ENCODE measurements at places on chromosomes 6 and 20. TPM values are rescaled to one million over a fixed set of nuclear protein-coding genes. Genes with fewer than 3 reads are reported as not detected.
A peak's percentile ranks its signal among the peaks of the same experiment; 100 is the strongest.

OPN5 gene
- total RNA-seq, result not detected

ITPA gene
- total RNA-seq, result 48.5 TPM

LY86 gene
- not detected for total RNA-seq

CD109 gene
- 20.7 TPM for total RNA-seq

SLC2A10 gene
- total RNA-seq, result 13.2 TPM

CLPSL2 gene
- not detected for total RNA-seq

SIRPD gene
- not detected for total RNA-seq

DNA sequence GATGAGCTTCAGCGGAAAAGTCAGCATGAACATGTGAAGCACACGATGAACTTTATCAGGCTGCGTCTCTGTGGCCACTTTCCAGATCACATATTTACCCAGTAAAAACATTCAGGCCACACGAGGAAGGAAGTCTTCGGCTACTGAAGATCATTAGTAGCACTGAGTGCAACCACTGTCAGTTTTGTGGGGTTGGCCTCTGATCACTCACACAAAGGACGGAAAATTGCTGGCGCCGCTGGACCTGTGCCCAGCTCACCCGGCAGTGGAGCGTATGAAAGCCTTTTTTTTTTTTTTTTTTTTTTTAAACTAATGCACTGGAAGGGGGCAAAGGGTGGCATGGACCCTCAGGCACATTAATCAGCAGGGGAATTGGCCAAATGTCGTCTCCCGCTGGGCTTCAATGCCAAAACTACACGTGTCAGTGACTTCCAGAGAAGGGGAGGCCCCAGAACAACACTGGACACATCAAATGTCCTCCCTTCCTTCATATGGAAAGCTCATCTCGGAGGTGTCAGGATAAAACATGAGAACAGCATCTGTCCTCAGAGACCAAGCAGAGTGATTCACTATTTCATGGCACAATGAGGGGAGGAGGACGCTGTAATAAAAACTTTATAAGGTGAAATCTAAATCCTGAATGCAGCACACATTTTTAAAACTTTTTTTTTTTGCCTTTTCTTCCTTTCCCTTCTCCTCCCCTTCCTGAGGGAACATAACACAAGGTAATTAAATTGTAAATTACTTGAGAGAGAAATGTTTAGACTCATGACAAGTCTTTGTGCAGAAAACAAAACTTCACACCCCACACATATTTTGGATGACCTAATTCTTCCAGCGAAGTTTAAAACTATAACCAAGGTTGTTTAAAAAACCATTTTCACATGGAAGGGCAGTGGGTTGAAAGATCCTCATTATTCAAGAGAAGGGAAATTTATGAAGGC is 223.4 kb downstream of the FOXC1 start:
- DNase-seq, result no peak

GRCh38 chr6:36069573-36069972 is 42.0 kb downstream of the MAPK14 start:
- DNase-seq, result no peak

- no peak for DNase-seq
These were observed 63.7 kb downstream of the PRR18 start for GRCh38 chr6:166244353-166245045.

DNA sequence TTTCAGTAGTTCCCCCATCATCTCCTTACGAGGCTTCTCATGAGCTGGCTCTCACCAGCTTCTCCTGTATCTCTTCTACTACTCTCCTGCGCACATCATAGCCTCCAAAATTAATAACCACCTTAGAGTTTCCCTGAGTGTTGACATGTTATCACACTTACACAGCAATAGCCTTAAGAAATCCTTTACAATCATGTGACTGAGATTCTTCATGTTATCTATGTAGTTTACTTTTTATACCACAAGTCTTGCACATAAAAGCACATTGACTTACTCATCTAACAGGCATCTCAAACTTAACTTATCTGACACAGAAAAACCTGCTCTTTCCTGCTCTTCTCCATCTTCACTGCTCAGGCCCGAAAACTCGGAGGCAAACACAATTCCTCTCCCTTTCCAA is 103.7 kb upstream of the TAB2 start:
- DNase-seq, result no peak

- DNase-seq, result no peak
These were observed 126.4 kb downstream of the CCDC170 start for GRCh38 chr6:151620179-151620578.

- peak; percentile 49 for DNase-seq
These were observed 417 bp downstream of the VAPB start for GRCh38 chr20:58389324-58389967.

DNA sequence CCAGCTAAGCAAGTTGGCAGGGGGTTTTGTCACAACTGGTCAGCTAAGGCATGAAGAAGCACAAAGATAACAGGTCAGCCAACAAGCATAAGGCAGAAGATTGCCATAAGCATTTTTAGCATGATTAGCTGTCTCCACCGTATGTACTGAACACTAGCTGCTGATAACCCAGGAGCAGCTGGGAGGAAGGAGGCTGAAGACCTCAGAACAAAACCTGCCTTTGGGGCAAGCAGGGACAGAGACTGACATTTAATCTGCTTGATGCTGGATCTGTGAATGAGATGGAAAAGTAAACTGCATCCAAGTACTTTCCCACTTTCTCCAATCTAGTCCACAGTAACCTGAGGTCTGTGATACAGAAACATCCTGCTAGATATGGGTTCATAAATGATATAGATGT is 353.0 kb upstream of the MAP3K7 start:
- DNase-seq, result no peak

GRCh38 chr20:2144850-2145249 is 43.2 kb downstream of the STK35 start:
- no peak for DNase-seq

GRCh38 chr6:169626649-169627048 is 75.2 kb downstream of the WDR27 start:
- DNase-seq, result no peak

GRCh38 chr20:38973645-38974044 is 11.5 kb downstream of the DHX35 start:
- DNase-seq, result no peak

DNA sequence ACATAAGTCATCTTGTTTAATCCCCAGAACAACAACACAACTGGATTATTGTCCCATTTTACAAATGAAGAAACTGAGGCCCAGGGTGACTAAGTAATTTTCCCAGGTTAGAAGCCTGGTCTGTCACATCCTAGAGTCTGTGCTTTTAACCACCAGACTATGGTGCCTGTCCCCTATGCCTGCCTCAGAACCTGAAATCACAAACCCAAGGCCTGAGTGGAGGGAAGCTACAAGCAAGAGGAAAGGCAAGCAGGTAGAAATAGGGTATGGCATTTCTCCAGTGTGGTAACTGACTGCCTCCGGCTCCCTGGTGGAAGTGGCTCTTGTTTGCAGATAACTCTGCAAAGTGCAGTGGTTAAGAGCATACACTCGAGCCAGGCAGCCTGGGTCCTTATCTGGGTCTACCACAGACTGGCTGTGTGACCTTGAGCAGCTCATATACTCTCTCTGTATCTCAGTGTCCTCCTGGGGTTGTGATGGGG is 2.5 kb downstream of the TMEM63B start:
- no peak for DNase-seq

DNA sequence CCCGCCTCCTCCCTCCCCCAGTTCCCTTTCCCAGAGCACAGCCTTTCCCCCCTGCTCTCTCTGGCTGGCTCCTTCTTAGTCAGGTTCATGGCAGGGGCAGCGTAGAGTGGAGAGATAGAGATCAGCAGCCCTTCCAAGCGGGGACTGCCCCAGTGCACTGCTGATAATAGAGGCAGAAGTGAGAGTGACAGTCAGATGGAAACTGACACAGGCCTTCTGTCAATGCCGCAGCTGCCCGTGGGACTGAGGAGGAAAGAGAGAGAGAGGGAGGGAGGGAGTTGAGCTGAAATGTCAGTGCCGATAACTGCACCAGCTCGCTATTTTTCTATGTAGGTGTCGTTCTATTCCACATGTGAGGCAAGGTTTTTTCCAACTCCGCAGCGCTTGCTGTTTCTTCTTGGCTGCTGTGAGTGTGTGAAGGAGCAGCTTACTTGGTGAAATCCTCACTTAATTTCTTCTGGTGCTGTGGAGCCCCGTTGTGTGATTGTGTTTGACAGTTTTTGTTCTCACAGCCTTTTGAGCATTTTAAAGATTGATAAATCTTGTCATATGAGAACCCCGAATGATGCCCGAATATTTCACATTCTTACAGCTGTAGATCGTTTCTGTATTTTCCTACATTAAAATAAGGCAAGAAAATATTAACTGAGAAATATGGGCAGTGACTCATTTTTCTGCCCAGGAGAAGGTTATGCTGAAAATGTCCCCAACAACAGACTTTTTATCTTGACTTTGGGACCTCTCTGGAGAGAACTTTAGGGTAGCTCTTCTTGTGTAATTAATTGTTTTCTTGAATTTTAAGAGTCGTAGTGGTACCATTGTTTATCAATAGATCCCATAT is 386.4 kb upstream of the MMS22L start:
- DNase-seq, result no peak

DNA sequence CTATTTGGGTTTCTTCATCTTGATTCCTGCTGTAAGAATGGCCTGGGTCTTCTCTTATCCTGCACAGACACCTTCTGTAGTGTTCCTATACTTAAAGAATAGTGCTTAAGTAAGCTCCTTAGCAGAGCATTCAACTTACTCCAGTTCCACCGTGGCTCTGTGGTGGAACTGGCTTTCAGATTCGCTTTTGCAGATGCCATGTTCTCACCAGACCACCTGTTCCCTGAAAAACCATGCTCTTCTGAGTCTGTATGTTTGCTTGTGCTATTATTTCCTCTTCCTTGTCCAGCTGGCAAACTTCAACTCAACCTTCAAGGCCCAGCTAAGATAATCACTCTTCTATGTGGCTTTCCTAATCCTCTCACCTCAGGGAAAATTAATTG is 4.9 kb downstream of the ELMO2 start:
- no peak for DNase-seq
